ENCODE measurements at places on chromosomes 4 and X.

- no peak for DNase-seq
These were observed 105.8 kb downstream of the REPS2 start for GRCh38 chrX:17052210-17052609.

DNA sequence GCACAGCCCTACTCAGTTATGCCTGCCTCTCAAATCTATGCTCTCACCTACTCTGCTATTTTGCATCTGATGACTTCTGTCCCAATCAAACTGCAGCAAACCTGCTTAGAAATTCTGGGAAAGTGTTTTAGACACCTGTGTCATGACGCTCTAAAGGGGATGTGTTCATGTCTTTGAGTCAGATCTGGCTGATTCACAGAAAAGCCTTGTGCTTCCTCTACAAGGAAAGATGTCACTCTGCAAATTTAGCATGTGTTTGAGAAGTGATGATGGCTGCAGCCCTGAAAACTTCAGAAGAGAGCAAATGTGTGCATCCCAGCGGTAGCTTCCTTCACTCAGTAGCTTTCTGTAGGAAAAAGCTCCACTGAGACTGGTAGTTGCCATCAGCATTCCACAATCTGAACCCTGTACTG is 235.4 kb downstream of the MGST2 start:
- no peak for DNase-seq

- DNase-seq = peak; percentile 4
These were observed 65.3 kb downstream of the NYX start for GRCh38 chrX:41512394-41512793.

DNA sequence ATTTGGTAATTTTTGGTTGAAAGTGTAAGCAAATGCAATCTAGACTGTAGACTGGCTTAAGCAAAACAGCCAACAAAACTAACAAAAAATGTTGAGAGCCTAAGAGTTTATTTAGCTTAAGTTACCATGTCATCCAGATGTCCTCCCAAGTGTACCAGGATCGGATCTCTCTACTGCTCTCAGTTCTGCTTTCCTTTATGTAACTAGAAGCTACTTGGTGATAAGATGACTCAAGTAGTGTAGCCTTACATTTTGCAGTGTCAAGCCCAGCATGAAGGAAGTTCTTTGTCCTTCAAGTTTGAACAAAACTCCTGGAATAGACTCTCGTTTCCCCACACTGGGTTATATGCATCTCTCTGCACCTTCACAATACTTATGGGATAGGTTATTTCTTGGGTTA is 1500.0 kb downstream of the STIM2 start:
- DNase-seq = no peak

DNA sequence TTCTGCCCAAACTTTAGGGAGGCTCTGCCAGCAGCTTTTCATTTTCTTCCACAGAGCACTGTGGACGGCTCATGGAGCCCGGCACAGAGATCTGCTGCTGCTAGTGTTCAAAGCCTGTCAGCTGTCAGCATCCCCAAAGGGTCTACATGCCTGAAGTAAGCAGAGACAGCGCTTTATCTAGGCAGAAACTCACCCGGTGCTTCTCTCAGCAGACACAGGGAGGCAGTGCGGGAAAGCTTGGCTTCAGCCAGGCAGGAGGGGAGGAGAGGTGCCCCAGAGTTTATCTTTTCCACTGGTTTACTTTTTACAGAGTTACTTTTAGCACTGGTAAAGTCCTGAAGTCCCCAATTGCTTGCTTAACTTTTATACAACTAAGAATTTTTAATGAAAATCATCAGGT is 339.3 kb downstream of the NKX6-1 start:
- no peak for DNase-seq

- no peak for DNase-seq
These were observed 24.9 kb downstream of the FGFBP1 start for GRCh38 chr4:15913631-15913970.

GRCh38 chrX:13110433-13111324 is 66.3 kb upstream of the FAM9C start:
- DNase-seq = no peak

GRCh38 chr4:105709081-105709450 is 482 bp downstream of the GSTCD start:
- no peak for DNase-seq

DNA sequence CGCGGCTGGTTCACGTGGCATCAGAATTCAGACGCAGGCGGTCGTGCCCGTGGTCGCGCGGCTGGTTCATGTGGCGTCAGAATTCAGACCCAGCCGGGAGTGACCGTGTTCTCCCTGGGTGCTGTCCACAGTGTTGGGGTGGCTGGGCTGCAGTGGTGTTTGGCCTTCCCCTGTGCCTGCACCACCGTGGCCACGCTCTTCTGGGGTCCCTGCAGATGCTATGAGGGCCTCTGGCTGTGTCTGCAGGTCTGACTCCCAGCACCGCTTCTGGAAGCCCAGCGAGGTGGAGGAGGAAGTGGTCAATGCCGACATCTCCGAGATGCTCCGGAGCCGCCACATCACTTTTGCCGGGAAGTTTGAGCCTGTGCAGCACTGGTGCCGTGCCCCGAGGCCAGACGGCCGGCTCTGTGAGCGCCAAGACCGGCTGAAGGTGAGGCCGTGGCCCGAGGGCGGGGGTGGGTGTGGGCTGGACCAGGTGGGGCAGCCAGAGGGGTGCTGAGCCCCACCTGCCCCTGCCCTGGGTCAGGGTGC is 26.4 kb downstream of the NKX1-1 start:
- no peak for DNase-seq

GRCh38 chrX:129771266-129771995 is 8.3 kb upstream of the SASH3 start:
- DNase-seq = peak; percentile 46

DNA sequence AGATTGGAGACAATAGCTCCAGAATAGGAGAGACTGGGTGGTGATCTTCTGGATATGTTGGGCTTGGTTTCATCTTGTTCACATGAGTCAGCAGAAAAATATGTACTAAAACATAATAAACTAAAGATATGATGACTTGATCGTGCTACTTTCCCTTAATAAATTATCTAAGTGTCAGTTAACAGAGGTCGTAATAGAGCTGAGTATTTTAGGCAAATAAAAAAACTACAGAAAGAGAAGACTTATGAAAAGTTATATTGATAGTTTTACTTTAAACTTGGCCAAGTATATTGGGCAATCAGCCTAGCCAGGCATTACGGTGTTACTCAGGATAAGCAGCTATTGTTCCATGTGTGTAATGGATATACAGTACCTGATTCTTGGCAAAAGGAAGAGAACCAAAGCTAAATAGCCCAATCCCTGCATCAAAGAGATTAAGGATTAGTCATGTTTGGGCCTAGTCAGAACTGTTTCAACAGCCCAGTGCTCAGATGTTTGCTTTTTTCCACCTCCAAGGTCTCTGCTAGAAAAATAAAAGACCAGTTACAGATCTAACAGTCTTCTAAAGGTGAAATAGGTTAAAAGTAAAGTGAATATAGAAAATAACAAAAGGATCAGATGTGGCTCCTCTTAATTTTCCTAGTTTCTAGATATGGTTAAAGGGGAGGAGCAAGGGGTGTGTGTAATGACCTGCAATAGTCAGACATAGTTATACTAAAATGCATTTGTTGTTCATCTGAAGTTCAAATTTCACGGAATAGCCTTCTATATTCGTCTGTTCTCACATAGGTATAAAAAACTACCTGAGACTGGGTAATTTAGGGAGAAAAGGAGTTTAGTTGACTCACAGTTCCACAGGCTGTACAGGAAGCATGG is 262.6 kb downstream of the ADGRL3 start:
- DNase-seq = no peak

GRCh38 chrX:9919632-9920172 is 47.5 kb upstream of the CLDN34 start:
- no peak for DNase-seq

- DNase-seq = no peak
These were observed 351.3 kb downstream of the SLC7A11 start for GRCh38 chr4:137890812-137891211.

GRCh38 chr4:4787421-4787820 is 72.0 kb upstream of the MSX1 start:
- no peak for DNase-seq
